Germinal center (tissue), 1 donor: ENCODE measurements at places on chromosomes 5 and 9.

GRCh38 chr5:68189613-68190012 is 25.9 kb upstream of the PIK3R1 start:
- DNase-seq, result no peak

DNA sequence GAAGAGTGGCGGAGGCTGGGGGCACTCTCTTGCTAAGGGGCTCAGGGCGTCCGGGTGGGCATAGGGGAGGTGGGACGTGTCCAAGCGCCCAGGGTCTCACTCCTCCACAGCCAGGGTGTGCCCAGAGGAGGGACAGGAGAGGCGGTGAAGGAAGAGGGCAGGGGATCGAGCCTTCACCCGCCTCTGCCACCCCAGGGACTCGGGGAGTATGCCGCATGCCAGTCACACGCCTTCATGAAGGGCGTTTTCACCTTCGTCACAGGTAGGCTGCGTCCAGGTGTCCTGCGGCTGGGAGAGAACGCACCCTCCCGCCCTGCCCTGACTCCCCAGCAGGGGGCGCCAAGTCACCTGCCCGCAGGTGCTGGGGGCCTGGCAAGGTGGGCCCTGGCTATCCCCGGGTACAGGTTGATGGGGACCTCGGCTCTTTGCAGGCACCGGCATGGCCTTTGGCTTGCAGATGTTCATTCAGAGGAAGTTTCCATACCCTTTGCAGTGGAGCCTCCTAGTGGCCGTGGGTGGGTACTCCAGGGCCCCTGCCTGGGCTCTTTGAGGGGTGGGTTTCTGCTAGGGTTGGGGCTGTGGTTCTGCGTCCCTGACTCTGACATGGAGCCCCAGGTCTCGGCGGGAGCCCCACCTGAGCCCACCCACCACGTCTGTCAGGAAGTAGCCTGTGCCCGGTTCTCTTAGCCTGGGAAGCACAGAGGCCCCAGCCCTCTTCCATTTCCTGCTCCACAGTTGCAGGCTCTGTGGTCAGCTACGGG is 552 bp downstream of the TMEM141 start:
- peak; percentile 64 for DNase-seq

- no peak for DNase-seq
Measured at GRCh38 chr5:6404129-6404528, 25.8 kb upstream of the MED10 start.

- DNase-seq, result no peak
Measured at GRCh38 chr9:129615407-129616285, 5.3 kb downstream of the C9orf50 start.

DNA sequence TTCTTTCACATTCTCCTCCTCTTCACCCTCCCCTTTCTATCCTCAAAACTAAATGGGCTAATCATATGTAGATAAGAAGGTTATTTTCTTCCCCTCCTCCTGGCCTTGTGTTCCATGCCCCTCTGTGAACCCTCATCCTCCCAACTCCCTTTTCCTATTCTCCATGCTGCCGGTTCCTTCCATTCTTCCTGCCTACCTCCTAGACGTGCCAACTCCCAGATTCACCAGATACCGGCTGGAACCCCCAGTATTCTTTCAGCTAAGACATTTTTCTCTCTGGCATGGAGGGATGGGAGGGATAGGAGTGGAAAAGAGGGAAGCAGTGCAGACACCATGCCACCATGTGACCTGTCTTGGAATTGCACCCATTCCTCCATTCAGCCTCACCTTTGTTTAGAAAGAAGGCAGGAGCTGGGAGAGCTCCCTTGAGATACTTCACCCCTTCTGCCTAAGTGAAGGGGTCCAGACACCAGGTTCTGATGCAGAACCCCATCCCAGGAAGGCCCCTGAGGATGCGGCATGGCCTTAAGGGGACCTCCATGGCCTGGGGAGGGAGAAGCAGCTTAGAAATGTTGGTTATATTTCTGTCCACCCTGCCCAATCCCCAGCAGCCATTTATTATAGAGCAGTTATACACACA is 4.8 kb downstream of the DNAJB5 start:
- DNase-seq, result no peak

- DNase-seq, result no peak
Measured at GRCh38 chr9:81423589-81424326, 265.6 kb downstream of the TLE1 start.

- DNase-seq, result no peak
Measured at GRCh38 chr5:180187767-180188166, 21.2 kb downstream of the RASGEF1C start.

DNA sequence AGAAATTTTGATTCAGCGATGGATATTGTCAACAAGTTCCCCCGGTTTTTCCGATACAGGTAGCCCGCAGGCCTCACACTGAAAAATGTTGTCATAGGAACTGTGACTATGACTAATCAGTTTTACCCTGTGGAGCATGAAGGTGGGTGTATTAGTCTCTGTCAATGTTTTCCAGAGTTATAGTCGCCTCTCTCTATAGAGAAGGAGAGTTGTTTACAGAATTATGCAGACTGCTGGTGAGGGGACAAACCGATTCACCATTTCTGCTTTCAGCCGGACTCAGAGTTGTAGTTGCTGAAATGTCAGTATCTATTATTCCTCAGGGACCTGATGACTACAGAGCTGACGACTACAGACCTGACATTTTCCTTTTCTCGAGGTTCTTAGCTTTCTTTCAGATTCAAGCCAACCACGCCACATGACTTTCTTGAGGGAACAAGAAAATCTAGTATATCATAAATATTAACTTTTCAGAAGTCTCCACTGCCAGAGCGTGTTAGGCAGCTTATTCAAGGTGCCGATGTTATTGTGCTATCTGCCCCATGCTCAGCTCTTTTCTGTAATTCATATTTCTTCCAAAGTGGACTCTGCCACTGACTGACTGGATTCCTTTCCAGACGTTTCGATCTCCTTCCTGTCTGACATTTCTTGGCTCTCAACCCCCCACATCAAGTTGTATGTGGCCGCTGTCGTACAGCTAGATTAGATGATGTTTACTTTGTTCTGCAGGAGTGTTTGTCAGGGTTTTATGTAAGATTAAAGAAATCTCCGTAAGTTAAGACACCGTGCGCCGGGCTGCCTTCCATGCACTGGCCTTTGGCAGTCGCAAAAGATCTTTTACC is 178.1 kb downstream of the FGF1 start:
- DNase-seq, result no peak

- DNase-seq, result peak; percentile 87
Measured at GRCh38 chr9:137295238-137295811, 6.7 kb downstream of the NRARP start.

DNA sequence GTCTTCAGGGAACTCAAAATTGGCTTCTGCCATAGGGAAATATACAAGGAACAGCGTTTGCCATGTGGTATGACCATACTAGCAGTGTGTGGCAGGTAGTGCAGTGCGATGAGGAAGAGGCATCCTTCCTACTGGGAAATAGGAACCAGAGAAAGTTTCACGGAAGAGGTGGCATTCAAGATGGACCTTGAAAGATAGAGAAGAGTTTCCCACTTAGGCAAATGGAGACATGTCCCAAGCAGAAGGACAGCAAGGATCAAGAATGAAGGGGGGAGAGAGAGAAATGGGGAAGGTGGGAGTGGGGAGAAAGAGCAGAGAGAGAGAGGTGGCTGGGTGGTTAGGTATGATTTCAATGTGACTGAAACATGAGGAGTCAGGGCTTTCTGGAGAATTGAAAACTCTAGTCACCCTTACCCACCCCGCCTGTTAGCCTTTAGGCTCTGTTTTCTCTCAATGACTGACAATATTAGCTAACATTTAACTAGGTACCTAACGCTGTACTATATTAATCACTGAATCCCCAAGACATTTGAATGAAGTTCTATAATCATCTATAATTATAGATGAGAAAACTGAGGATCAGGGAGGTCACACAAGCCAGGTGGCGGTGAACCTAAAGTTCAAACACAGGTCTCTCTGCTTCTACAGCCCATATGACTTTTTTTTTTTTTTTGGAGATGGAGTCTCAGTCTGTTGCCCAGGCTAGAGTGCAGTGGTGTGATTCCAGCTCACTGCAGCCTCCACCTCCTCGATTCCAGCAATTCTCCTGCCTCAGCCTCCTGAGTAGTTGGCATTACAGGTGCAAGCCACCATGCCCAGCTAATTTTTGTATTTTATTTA is 171.3 kb downstream of the NR3C1 start:
- DNase-seq, result no peak

DNA sequence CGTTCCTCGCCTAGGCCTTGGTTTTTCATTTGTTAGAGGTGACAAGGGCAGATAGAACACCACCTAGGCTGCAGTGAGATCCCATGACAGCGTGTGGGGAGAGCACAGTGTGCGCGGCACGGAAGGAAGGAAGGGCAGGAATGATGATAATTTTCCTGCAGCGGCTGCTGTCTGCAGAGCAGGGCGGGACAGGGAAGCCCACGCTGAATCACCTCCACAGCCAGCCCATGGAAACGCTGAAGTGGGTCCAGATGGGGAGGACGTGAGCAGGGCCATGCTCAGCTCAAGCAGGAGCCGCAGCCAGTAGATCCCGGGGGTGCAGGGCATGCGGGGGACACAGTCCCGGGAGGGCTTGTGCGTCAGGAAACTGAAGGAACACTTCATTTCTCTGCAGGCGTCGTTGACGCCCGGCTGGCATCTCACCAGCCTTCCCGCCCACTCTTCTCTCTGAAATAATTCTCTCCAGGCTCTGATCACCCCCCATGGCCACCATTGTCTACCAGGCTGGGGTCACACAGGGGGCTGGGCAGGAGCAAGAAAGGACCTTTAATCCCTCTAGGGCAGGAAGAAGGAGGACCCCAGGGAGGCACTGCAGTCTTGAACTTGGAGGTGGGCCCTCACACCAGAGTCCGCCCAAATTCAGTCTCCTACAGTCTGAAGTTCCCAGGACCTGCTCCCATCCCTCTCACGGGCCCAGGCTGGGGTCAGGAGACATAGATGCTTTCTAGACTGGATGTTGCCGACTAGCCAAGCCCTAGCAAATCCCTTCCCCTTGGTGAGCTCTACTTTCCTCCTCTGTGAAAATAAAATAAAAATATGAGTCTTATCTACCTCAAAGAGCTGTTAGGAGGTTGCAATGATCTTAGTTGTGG is 20.9 kb upstream of the SYNPO start:
- no peak for DNase-seq

- DNase-seq, result no peak
Measured at GRCh38 chr5:139696894-139697658, 48.9 kb downstream of the CXXC5 start.

DNA sequence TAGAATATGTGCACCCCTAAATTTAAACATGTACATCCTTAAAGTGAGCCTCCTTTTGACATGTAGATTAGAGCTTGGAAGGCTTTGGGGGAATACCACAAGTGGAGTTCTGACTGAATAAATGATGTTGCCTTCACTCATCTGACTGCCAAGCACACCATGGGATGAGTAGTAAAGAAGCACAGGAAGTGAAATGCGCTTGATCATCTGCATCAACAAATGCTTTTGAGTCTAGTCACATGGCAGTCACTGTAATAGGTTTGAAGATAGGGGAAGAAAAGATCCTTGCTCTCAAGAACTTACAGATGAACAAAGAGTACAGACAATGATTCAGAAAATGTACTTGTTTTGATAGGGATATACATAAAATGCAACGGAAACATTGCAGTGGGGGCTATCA is 62.0 kb upstream of the STARD4 start:
- no peak for DNase-seq

GRCh38 chr9:104775976-104776375 is 12.0 kb downstream of the NIPSNAP3B start:
- no peak for DNase-seq

- DNase-seq, result no peak
Measured at GRCh38 chr5:113902917-113903660, 389.6 kb downstream of the YTHDC2 start.

GRCh38 chr9:11064909-11065308 is 452.1 kb upstream of the PTPRD start:
- DNase-seq, result no peak

- DNase-seq, result no peak
Measured at GRCh38 chr9:12904261-12905000, 129.6 kb downstream of the LURAP1L start.

- DNase-seq, result no peak
Measured at GRCh38 chr5:150645070-150645700, 4.7 kb downstream of the SYNPO start.

- no peak for DNase-seq
Measured at GRCh38 chr9:111874500-111874899, 22.1 kb upstream of the UGCG start.

DNA sequence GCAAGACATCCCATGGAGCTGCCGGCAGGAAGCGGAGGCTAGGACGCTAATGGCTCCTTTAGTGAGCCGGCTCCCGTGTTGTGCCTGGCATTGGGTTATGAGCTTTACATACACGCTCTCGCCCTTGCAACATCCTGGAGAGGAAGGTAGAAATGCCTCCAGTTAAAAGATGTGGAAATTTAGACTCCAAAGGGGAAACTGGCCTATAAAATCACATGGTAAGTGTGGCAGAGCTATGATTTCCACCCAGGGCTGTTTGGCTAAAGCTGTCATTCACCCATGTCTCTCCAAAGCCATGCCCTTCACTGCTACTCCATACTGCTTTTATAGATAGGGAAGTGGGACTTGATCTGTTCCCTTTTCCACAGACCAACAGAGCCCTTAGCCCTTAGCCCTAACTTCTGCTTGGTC is 5.2 kb downstream of the GM2A start:
- DNase-seq, result no peak

DNA sequence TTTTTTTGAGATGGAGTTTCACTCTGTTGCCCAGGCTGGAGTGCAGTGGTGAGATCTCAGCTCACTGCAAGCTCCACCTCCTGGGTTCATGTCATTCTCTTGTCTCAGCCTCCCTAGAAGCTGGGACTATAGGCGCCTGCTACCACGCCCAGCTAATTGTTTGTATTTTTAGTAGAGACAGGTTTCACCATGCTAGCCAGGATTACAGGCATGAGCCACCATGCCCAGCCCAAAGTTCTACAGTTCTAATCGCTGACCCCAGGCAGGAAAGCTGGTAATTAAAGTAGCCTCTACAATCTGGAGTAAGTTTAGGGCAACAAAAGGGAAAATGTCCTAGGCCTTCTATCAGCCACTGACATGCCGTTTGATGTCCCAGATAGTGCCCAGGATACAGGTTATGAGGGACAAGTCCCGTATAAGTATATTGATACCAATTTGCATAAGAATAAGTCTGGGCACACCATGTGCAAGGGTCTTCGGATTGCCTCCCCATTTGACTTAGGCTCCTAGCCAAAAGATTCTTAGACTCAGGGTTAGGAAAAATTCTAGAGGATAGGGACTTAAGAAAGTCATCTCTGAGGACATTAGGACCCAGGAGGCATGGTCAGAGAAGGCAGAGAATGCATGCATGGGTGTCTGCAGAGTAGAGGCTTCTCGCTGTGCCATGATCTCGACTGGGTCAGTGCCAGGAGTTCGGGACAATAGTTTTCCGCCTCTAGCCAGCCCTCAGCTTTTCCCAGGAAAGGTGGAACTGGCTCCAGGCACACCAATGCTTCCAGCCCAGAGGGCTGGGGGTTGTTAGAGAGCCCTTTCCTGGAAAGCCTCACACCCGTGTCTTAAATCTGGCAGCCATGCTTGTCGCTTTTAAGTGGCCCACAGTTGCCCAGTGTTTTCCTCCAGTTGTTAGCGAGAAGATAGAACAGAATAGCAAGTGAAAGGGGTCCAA is 1111.1 kb downstream of the TAF11L14 start:
- DNase-seq, result no peak
